CD4-positive, alpha-beta T cell treated with Interleukin-12 subunit alpha and Interleukin-12 subunit beta, for 1 hour (primary cell): ENCODE measurements at places on chromosomes 5 and 9.

- no peak for DNase-seq
Observed at GRCh38 chr5:40552981-40553380, 126.7 kb upstream of the PTGER4 start.

DNA sequence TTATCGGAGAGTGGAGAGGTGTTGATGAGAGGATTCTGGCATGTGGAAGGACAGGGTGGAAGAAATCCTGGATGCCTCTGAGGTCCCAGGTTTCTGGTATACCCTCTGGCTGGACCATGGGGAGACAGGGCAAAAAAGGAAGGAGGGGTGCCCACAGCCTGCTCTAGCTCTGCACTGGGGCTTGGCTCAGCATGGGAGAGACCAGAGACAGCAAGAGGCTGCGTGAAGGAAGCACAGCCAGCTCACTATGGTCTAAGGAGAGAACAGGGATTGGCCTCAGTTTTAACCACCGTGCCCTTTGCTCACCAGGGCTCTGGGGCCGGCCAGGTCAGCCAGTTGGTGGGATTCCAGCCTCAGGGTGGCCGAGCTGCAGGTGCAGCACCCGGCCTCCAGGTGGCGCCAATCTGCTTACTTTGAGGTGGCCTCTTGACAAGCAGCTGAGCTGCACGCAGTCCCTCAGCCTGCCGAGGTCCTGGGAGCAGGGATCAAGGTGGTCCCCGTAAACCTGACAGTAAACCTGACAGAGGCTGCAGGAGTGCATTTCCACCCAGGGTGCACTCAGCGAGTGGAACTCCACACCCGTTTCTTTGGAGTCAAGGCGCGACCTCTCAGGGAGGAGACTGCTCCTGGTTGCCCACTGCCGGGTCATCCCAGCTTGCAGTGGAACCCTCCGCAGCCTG is 25.0 kb upstream of the SPTLC1 start:
- peak; percentile 72 for DNase-seq

DNA sequence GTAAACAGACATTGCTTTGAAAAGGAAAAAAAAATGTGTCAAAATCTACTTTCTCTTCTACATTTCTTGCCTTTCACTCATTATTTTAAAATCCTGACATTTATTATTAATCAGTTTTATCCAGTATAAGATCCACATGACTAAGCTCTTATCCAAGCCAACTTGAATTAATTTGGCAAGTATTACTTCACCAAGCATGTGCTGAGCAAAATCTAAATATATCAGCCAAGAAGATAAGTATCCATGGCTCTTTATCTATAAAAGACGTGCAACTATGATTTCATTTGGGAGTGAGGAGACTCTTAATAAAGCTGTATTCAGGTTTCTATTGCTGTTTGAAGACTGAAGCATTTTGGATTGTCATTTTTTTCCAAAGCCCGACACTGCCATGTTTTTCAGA is 221.3 kb downstream of the TRIM36 start:
- no peak for DNase-seq

GRCh38 chr5:171980792-171981191 is 25.6 kb downstream of the FBXW11 start:
- DNase-seq = no peak

DNA sequence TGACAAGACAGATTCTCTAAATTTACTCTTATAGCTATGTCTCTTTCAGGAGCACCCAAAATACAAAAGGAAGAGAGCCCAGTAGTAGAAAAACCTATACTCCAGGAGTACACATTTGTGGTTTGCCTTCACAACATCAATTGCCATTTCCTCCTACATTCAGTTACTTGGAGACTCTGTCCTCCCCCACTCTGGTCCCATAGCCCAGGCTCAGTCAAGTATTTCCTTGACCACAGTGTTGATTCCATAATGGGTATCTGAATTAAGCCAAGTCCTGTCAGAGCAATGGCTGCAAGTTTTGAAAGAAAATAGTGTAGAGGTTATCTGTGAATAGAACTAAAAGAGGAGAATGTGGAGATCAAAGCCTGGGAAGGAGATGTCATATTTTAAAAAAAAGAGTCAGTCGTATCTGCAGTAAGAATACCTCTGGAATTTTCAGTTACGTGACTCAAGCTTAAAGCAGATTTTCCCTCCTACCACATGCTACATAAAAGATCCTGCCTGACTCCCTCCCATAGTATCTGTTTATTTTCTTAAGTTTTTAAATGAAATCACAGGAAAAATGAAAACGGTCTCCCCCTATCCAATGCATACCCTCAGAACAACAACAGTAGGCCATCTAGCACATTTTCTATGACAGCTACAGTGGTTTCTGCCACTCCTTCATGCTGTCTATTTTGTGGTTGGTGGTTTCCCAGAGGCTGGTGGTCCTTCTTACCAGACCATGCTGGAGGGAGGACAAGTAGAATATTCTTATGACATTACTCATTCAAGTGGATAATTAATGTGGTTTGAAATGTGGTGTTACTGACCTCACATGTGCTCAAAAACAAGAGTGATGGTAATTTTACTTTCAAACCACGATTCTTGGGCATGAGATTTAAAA is 249.7 kb upstream of the TMEM161B start:
- no peak for DNase-seq

- DNase-seq = no peak
Observed at GRCh38 chr5:93585041-93585766, 2.2 kb downstream of the NR2F1 start.

DNA sequence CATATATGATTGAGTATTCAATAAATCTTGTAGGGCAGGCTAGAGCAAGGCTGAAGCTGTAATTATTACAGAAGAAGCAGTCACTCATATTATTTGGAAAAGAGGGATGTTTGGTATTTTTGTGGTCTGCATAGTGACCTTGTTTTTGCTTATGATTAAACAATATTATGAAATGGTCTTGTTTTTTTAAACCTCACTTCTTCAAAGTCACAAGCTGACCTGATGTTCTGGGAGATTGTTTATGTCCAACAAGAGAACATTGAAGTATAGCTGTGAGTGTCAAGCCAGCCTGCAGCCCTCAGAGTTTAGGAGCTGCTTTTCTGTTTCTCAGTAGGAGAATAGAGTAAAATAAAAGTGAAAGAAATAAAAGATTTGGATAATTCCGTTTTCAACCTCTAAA is 342.2 kb downstream of the LRRC70 start:
- no peak for DNase-seq

GRCh38 chr5:52457810-52458209 is 329.9 kb upstream of the ITGA1 start:
- DNase-seq = no peak

DNA sequence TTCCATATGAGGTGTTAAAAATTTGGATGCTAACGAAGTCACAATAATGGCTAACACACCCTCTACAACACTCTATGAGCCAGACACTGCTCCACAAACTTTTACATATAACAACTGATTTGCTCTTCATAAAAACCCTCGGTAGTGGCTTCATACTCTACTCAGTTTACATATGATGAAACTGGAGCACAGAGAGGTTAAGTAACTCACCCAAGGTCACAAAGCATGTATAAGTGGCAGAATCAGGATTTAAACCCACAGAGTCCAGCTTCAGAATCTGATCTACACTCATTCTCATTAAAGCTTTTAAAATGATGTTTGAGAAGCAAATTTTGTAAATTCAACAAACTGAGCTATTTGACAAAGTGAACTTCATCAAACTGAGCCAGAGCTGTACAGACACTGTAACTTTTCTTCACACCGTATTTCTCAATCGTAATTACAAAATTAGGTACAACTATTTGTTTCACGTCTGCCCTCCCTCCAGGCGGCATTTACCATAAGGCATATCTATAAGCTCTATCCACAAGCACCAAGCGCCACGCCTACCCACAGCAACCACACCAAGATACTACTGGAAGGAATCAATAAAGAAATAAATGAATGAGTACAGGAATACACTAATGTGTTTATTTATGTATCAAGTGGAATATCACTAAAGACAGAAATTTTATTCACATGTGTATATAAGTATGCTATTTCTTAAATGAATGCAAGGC is 24.3 kb downstream of the TTC39B start:
- DNase-seq = no peak

DNA sequence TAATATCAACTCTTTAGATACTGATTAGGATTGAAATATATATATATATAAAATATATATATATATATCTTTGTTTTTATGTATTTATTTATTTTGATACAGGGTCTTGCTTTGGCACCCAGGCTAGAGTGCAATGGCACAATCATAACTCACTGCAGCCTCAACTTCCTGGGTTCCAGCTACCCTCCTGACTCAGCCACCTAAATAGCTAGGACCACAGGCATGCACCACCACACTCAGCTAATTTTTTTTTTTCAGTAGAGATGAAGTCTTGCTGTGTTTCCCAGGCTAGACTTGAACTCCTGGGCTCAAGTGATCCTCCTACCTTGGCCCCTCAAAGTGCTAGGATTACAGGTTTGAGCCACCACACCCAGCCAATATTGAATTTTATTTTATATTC is 20.6 kb upstream of the CDH6 start:
- no peak for DNase-seq

- no peak for DNase-seq
Observed at GRCh38 chr9:121823451-121824169, 172.2 kb downstream of the DAB2IP start.

GRCh38 chr5:133120156-133120750 is 68.4 kb downstream of the HSPA4 start:
- DNase-seq = no peak

DNA sequence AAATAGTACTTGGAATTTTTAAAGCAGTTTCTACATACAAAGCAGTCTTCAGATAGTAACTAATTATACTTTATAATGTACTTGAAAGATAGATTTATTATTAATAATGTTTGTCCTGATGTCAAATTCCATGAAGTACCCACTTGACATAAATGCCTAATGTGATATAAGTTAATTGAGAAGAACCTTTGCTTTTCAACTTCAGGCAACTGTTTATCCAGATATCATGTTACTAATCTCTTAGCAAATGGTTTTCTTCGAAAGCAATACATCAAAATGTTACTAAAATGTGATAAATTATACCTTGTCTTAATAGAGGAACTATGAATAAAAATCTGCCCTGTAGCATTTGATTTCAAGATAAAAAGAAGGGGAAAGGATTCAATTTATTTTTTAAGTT is 146.8 kb upstream of the FBXL17 start:
- no peak for DNase-seq

GRCh38 chr9:134565316-134565915 is 76.2 kb upstream of the COL5A1 start:
- no peak for DNase-seq

DNA sequence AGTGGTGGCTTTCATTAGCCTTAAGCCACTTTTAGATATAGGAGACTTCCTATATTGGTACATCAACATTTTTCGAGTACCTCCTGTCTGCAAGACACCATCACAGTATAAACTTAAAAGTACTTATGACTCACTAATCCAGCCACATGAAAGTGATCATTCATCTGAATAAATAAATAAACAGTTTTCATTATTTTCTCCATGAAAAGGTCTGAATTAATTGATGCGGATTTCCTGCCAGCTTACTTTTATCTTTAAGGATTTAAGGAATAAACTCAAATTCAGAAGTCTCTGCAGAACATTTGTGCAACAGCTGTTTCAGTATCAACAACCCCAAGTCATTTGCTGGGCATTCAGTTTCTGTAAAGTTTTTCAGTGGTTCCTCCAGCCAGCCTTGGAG is 4.0 kb downstream of the SAP30L start:
- DNase-seq = no peak

DNA sequence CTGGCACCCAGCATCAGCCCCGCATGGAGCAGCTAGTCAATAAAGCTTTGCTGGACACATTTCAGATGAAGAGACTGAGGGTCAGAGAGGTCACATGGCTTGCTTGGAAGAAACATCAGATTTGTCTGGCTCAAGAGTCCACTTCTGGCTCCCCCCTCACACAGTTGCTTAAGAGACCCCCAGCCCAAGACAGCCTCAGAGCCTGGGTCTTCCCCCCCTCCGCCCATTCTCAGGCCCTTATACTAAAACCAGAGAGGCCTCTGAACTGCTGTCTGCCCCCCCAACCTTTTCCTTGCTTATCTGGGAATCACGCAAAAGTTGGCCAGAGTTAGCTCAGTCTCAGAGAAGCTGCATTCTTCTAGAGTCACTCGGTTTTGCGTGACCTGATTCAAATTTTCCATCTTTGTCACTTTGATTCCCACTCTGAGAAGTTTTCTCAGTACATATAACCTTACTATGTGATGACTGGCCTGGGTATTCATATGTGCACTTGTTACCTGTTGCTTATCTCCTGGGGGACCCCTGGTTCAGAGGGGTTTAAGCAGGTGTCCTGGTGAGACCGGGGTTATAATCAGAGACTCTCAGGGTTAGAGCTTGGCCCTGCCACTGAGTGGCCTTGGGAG is 145.4 kb upstream of the IER5L start:
- DNase-seq = no peak

DNA sequence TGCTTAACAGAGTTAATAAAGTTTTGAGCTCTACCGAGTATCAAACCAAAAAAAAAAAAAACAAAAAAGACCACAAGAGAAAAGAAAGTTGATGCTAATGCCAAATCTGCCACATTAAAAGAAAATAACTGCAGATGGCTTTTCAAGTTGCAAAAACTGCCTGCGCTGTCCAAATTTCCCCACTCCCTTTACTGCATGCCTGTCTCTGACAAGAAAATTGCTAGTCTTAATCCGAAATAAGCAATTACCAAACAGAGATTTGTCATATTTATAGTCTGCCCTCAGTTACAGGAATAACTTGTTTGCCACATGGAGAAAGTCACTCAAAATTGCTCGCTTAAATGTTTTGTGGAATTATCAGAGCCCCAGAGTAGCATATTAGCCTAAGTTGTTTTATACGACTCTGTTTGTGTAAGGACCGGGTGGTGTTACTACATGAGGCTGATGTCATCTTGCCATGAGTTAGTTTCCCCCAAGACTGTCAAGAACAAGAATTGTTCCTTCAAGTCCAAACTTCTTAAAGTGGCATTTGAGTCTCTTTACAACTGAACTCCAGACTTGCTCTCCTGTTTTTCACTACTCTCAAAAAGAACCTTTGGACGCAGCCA is 160.9 kb downstream of the CEP120 start:
- DNase-seq = no peak

GRCh38 chr5:113917997-113918396 is 404.5 kb downstream of the YTHDC2 start:
- DNase-seq = no peak

GRCh38 chr9:127865645-127866464 is 11.4 kb upstream of the ENG start:
- no peak for DNase-seq

DNA sequence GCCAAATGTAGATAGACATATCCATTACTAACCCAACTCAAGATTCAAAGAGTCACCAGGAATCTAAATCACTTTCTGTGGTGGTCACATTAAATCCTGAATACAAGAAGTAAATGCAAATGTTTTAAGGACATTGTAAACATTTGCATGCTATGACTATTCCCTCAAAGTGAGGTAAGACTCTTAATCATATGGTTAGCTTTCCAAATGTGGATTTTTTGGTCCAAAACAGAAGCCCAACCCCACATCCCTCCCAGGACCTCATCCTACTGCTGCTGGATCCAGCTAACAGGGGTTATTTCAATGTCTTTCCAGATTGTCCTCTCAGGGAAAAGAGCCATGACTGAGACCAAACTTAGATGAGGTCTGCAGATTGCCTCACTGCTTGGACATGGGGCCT is 228.1 kb upstream of the PANK3 start:
- no peak for DNase-seq

GRCh38 chr9:14294659-14295058 is 19.3 kb downstream of the NFIB start:
- DNase-seq = no peak

GRCh38 chr9:122302237-122303093 is 37.8 kb downstream of the MRRF start:
- DNase-seq = no peak
